Activated CD4-positive, alpha-beta memory T cell treated with anti-CD3 and anti-CD28 coated beads for 36 hours (primary cell): ENCODE measurements at places on chromosomes 2 and 18.

- no peak for DNase-seq
Observed at GRCh38 chr2:17522303-17522702, 4.1 kb upstream of the RAD51AP2 start.

GRCh38 chr2:48328159-48328809, 201.7 kb upstream of the STON1 start:
- no peak for DNase-seq

DNA sequence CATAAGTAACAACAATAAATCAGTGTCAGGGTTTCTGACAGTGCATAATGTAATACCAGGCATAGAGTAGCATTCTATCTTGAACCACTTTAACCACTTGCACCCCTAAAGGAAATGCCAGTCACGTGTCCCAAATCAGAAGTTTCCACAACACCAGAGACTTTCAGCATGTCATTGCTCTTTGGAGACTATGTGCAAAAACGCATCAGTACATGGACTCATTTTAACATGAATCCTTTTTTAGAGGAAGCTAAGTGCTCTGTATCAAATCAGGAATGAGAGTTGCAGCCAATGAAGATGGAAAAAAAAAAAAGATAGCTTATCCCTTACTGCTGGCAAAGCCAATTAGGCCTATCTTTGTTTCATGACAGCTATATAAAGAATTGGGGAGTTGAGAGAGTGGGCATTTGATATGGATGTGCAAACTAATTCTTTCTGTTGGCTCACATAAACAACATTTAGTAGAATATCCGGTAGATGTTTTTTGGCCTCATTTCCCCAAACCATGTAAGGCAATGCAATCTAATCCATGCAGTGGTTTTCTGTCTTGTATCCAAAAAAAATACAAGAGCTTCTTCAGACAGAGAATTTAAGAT, 353.1 kb downstream of the IRS1 start:
- no peak for DNase-seq

GRCh38 chr18:76817888-76818611, 4.3 kb upstream of the ZNF236 start:
- DNase-seq = no peak

DNA sequence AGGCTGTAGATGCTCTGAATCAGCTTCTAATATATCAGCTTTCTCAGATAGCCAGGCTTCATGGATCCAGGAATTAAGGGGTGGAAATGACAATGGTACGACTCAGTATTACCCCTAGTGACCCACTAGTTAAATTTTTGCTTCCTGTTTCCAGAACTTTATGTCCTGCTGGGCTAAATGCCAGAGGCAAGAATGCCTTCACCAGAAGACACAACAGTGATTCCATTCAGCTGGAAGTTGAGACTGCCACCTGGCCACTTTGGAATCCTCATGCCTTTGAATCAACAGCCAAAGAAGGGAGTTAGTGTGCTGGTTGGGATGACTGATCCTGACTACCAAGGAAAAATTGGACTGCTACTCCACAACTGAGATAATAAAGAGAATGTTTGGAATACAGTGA, 239.1 kb downstream of the ASXL3 start:
- DNase-seq = no peak

DNA sequence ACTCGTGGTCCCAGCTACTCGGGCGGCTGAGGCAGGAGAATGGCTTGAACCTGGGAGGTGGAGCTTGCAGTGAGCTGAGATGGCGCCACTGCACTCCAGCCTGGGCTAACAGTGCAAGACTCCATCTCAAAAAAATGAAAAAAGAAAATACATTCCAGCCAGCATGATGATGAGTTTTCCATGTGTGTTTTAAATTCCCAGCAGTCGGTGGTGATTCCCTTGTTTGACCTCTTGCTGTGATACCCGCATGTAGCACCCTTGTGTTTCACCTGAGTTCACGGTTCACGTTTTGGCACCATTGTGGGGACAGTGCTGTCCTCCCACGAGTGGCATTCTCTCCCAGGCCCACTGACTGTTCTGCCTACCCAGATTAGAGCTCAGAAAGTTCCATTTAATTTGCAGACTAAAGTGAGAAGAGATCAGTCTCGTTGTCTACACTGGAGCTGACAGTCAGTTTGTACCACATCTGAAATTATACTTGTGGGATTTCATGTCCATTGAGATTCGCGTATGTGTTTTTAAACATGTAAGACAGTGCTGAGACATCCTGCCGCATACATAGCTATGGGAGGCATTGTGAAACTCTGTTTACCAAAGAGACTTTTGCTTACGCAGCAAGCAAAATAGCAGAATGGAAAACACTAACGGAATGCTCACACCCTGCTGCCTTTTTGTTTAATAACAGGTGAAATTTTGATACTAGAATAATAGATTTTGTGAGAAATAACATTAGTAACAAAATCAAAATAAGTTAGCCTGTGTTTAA, 157.1 kb downstream of the GBX2 start:
- DNase-seq = no peak

GRCh38 chr2:32485399-32485798, 128.6 kb downstream of the BIRC6 start:
- DNase-seq = no peak

DNA sequence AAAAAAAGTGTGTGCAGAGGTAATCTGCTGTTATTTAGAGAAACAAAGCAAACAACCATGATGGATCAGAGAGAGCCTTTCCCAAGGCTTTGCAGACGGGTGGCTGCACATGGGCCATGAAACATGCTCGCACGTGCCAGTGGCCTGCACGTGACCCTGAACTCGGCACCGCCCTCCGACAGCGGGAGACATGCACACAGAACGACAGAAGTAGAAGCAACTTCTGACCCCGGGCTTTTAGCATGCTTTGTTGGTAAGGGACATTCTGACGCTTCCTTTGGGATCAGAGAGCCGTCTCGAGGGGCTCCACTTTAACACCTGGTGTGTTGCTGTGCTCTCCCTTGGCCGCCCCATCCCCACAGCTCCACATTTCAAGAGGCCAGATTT, 112.5 kb downstream of the KCNF1 start:
- DNase-seq = no peak

- DNase-seq = no peak
Observed at GRCh38 chr2:128941751-128942150, 623.1 kb upstream of the HS6ST1 start.

DNA sequence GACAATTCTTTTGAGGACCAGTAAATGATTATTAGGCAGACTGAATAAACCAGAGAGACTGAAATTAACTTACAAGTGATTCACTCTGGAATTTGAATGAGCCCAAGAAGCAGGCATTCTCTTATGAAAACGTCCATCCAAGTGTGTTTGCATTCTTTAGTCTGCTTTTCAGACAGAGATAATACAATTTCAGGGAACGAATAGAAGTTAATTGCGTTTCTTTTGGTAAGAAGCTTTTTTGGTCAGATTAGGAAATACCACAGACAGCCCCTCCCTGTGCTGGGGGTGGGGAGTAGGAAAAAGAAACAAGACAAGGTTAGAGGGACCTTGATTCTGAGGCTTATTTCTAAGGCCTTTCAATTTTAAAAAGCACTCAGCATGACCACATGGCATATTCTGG, 874.4 kb downstream of the SUCLG1 start:
- DNase-seq = no peak

GRCh38 chr2:101608408-101609310, 88.8 kb upstream of the MAP4K4 start:
- DNase-seq = no peak

- no peak for DNase-seq
Observed at GRCh38 chr2:22536133-22536532, 848.8 kb upstream of the KLHL29 start.

GRCh38 chr2:234320066-234320465, 176.8 kb downstream of the ARL4C start:
- DNase-seq = no peak

DNA sequence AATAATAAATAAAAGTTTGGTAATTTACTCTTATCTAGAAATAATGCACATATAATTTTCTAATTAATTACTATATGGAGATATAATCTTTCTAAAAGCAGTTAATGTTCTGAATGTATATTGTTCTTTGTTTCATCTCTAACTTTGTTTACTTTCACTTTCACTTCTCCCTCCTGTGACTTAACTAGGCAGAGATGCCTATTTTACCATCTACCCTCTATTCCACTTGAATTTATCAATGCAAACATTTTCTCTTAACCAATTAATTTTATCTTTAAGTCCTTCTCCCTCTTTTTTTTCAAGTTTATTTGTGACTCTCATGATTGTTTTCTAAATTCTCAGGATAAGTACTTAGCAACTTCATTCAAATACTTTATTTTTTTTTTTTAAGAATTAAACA, 55.1 kb upstream of the IL1RL1 start:
- DNase-seq = no peak

GRCh38 chr2:117814417-117815264, at the start of gene DDX18:
Gene DDX18, plus strand, starts transcription at chr2:117814691. Its CDS starts 87 bp downstream, at chr2:117814778.
- DNase-seq = peak; percentile 98

GRCh38 chr2:150234787-150235446, 252.6 kb downstream of the RND3 start:
- DNase-seq = no peak

- DNase-seq = no peak
Observed at GRCh38 chr18:7464245-7464966, 102.7 kb upstream of the PTPRM start.

GRCh38 chr2:126542247-126542646, 113.7 kb upstream of the GYPC start:
- no peak for DNase-seq

GRCh38 chr2:18834341-18834740, 245.0 kb upstream of the NT5C1B start:
- DNase-seq = no peak

DNA sequence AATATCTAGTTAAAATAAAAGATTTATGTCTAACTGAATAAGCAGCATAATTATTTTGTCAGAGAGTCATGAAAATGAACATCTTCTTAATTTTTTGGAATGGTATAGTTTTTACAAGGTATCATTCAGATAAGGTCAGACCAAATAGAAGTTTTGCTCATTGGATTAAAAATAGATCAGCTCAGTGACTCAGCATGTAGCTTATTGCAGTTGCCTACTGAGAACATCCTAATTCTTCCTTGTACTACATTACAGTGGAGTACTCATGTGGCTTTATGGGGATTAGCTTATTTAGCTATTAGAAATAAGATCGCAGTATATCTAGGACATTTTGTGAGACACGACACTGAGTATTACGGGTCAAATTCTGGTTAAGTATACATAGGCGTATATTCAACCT, 38.2 kb upstream of the PPM1B start:
- DNase-seq = no peak

- DNase-seq = no peak
Observed at GRCh38 chr2:176206682-176207081, 18.2 kb downstream of the HOXD1 start.

- DNase-seq = no peak
Observed at GRCh38 chr2:86052265-86052664, 53.4 kb downstream of the POLR1A start.

GRCh38 chr2:233832869-233833311, 21.4 kb downstream of the HJURP start:
- DNase-seq = peak; percentile 8

GRCh38 chr2:134245340-134245984, 8.4 kb upstream of the MGAT5 start:
- peak; percentile 82 for DNase-seq

GRCh38 chr18:49597157-49597931, 35.5 kb downstream of the LIPG start:
- DNase-seq = no peak

- no peak for DNase-seq
Observed at GRCh38 chr2:196284144-196284844, 112.9 kb upstream of the STK17B start.

DNA sequence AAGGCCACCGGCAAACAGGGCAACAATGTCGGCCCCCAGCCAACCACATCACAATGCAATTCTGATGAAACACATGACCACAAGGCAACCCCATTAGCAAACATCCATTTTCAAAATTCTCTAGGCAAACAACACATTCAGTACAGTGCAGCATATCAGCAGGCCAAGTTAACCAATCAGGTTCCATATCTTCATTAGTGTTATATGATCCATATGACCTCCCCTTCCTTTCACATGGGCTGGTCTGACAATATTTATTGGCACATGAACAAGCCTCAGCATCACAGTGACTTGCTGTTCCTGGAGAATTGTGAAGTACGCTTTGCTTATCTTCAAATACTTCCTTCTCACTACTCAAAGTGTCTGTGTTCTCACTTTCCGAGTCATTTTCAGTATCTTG, 19.8 kb downstream of the RNF103 start:
- DNase-seq = no peak

DNA sequence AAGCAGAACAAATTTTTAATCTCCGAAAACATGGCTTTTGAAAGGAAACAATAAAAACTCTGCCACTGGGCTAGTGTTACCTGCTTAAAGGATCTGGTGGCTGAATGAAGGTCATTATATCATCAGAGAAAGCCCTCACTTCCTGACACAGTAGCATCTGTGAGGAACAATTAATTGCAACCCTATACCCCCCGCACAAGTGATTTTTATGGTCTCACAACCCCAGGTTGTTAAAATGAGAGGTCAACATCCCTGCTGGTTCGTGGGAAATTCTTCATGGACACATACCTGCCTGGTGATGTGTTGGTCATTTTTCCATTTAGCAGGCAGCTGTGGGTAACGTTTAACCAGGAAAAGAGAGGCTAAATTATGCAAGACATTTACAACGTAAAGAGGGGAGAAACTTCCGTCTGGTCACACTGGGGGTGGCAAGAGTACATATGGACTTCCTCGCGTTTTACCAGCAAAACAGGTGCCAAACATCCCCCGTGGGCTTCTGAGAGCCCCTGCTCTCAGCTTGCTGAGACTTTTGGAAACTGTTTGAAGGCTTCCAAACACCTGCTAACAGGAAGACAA, 29.2 kb downstream of the NIFK start:
- DNase-seq = no peak

- peak; percentile 72 for DNase-seq
Observed at GRCh38 chr2:240913810-240914644, 7.9 kb downstream of the CROCC2 start.

GRCh38 chr2:48738806-48739205, 16.7 kb downstream of the LHCGR start:
- DNase-seq = no peak

DNA sequence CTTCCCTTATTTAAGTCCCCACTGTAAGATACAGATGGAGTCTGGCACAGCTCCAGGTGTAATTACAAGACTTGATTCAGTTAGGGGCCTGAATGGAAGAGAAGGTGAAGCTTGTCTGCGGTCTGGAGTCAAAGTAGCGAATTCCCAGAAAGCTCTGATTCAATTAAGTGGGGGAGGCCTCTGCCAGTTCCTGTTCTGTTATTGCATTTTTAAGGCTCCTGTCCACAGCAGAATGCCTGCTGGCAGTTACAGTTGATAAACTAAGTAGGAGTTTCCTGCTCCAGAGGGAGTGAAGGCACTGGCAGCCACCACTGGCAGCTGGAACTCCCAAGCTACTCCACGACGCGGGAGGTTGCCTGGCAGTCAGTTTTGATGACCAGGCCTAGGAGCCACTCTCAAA, 181.1 kb downstream of the SOCS6 start:
- DNase-seq = no peak
